Frontal cortex (tissue), 4 donors: ENCODE measurements at places on chromosomes 12 and 14.

DNA sequence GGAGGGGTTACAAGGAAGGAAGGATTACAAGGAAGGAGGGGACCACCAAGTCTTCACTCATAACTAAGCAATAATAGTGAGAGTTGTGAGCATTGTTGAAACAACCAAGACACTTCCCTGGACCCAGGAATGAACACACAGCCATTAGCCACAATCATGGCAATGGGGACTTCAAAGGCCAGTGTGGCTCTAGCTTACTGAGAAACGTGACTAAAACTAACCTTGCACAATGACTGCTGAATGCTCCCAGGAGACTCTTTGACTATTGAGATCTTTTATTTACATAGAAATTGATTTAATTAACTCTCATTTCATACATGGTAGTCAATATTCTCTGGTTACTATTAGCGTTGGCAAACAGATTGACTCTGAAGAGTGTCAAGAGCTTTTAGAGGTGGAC lies 263.0 kb upstream of the SOX5 start:
- no peak for DNase-seq

GRCh38 chr12:118355843-118356242 lies 16.9 kb downstream of the TAOK3 start:
- no peak for DNase-seq

GRCh38 chr12:64950711-64951298 lies 126.4 kb downstream of the TBC1D30 start:
- DNase-seq = no peak

DNA sequence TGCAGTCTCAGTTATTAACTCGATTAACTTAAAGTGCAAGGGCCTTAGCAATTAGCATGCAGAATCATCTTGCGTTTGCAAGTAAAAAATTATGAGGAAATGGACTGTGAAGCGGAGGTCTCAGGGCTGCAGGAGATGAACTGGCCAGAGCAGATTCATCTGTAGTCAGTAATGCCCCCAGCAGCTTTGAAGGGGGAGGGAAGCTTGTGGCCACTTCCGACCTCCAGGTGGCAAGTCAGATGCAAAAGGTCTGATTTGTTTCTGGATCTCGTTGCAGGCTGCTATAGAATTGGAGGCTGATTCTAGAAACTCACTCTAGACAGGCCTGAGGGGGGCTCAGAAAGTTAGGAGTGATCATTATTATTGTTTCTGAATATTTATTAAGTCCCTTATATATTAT lies 107.4 kb upstream of the RGS6 start:
- no peak for DNase-seq

DNA sequence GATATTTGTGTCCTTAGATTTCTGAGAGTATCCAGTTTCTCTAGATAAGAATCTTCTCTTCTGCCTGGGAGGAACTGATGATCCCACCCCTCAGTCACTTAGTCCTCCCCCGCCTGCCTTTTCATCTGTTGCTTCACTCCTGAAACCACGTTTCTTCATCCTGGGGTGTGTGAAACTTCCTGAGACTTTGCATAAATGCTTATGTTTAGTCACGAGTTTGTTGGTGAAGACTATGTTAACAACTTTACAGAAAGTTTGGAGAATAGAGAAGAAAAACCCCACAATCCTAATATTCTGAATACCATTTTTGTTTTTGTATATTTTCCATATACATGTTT lies 33.2 kb downstream of the MARK3 start:
- DNase-seq = no peak

- no peak for DNase-seq
Measured at GRCh38 chr14:55819610-55820304, 239.8 kb downstream of the KTN1 start.

DNA sequence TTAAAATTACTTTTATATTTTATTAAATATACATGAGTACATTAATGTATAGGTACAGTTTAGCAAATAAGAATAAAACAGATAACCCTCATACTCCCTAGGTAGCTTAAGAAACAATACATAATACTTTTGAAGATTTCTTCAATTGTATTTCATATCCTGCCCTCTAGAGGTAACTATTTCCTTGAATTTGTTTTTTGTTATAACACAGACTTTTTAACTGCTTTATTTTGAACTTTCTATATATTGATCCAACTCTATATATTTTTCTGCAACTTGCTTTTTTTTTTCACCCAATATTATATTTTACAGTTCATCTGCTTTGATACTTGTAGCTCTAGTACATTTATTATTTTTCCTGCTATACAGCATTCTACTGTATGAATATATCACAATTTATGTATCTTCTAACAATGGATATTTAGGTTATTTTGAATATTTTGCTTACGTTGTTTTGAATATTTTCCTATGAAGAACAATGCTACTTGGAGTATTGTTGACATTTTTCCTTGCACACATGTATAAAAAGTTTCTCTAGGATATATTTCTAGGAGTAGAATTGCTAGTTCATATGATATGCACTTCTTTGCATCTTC lies 72.8 kb upstream of the ABCD2 start:
- no peak for DNase-seq

DNA sequence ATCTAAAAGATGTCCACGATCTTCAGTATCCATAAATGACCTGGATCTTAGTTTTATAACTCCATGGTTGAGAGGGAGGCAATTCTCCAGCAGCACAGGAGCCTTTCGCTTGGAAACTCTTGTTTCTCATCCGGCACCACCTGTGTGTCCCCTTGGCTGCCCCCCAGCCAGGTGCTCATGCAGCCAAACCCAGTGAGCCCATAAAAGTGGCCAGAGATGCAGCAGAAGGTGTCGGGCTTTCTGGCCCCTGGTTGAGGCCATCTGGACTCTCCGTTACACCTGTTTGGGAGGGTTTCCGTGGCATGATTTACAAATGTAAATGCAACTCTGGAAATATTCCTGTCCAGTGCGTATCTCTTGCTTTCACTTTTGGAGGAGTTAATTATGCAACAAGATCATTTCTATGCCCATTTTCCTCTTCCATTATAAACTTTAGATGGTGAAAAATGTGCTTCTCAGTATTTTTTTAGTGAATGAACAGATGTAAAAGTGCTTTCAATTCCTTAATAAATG lies 291.1 kb downstream of the DIO2 start:
- DNase-seq = no peak

DNA sequence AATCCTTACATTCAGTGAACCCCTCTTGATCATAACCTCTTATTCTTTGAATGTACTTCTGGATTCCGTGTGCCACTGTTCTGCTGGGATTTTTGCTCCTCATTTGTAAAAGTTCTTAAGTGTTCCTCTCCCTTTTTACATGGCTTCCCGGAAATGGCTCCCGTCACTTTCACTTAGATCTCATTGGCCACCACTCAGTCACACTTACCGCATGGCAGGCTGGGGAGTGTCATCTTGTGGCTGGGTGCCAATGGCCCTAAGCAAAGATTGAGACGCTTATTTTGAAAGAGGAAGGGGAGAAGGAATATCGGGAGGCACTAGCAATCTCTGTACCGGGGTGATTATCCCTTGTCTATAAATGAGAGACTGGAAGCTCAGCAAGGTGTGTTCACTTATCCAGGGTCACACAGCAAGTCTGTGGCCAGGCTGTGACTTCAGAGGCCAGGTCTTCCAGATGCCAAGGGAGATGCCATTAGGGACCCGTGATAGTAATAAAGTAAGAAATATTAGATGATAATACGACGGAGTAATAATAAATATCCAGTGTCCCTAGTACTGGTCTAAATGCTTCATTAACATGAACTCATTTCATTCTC lies 68.8 kb downstream of the RNFT2 start:
- no peak for DNase-seq

GRCh38 chr12:111812881-111813741 lies 28.9 kb upstream of the MAPKAPK5 start:
- peak; percentile 51 for DNase-seq

DNA sequence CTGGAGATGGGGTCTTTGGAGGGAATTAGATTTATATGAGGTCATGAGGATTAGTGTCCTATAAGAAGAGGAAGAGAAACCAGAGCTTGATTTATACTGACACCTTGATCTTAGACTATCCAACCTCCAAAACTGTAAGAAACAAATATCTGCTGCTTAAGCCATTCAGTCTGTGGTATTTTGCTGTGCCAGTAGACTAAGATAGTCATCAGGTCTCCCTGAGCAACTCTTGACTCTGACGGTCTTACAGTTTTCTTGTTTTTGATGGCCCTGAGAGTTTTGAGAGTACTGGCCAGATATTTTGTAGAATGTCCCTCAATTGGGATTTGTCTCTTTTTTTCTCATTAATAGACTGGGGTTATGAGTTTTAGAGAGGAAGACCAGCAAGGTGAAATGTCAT lies 51.7 kb downstream of the TSHR start:
- DNase-seq = no peak

GRCh38 chr12:25594376-25594775 lies 41.3 kb upstream of the LMNTD1 start:
- no peak for DNase-seq

DNA sequence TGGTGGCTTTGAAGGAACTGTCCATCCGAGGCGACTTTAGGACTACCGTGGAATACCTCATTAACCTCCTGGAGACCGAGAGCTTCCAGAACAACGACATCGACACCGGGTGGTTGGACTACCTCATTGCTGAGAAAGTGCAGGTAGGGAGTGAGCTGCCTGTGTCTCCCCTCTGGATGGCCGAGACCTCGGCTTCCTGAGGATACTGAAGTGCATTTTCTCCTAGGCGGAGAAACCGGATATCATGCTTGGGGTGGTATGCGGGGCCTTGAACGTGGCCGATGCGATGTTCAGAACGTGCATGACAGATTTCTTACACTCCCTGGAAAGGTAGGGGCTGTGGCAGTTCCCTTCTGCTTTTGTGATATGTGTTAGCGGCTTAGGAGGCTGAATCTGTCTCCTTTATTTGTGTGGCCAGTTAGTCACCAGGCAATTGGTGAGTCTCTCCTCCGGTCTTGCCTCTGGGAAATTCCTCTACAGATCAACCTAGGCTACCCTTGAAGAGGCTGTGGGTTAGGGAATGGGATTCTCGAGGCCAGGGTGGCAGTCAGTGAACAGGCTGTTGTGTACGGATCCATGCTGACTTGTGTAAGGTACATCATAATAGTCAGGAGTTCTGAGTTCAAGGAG lies 75.3 kb downstream of the ACACB start:
- no peak for DNase-seq

DNA sequence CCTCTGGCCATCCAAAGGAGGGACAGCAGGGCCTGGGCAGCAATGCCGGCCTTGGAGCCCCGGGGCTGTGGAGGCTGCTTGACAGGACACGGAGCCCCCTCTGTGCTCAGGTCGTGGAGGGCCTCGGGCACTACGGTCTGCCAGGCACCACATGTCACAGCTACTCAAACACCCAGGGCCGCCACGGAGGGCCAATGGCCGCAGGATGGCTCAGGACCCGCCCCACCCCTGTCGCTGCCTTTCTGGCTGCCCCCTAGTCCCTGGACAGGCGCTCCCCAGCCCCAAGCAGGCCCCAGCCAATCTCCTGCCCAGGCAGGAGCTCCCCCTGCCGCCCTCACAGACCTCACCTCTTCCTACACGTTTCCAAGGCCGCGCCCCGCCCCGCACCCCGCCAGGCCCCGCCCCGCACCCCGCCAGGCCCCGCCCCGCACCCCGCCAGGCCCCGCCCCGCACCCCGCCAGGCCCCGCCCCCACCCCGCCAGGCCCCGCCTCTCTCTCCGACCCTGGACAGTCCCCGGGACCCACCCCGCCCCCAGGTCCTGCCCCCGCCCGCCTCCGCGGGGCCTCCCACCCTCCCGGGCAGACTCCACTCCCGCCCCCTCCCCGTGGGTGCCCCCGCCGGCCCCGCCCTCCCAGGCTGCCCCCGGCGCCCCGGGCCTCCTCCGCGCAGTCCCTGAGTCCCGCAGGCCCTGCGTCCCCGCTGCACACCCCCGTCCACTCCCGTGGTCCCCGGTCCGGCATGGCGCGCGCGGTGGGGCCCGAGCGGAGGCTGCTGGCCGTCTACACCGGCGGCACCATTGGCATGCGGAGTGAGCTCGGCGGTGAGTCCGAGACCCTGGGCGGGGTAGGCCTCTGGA lies at the start of gene ASPG:
Gene ASPG (plus strand): TSS at position 669 of the 857 bp plus-strand sequence. CDS start 71 bp downstream, at position 740.
- peak; percentile 49 for DNase-seq

DNA sequence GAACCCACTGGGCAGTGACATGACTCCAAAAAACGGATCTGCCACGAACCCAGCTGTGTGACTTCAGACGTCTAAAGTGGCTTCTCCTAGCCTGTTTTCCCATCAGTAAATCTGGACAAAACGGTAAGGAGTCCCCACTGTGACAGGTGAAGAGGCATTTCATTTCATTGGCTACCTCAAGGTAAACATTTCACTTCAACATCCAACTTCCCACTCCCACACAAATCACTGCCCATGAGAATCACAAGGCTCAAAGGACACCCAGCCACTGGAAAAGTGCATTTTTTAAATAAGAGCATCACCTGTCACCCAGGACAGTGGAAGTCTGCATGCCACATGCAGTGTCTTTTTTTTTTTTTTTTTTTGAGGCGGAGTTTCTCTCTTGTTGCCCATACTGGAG lies 27.9 kb downstream of the HSP90AA1 start:
- DNase-seq = no peak

GRCh38 chr12:25995906-25996305 lies 37.4 kb downstream of the RASSF8 start:
- DNase-seq = no peak

DNA sequence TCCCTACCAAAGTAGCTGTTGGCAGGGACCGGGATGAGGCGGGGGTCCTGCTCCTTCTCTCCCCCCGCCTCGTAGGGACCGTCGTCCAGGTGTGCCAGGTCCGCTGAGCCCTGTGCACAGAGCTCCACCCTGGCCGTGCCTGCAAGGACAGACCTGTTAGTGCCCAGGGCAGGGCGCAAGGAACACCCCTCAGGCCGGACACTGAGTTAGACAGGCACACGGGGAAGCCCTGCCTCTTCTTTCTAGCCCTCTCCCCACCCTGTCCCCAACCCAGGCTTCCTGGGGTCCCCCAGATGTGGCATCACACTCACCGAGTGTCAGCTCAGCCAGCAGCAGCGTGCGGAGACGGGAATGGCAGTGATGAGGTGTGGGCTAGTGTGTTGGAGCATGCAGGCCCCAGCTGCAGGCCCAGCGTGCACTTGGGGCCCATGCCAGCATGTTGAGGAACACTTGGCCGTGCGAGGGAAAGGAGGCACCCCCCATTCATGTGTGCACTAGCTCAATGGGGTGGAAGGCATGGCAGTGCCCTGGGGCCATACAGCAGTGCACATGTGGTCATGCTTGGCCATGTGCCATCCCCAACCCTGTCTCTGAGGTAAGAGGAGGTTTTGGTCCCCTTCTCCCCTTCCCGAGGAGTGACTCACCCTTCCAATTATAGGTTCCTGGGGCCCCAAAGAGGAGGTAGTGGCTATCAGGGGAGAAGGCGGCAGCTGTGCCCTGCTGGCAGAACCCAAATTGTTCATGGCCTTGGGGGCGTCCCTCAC lies 7.3 kb downstream of the ITGA7 start:
- no peak for DNase-seq

GRCh38 chr14:103560691-103561090 lies 1.8 kb downstream of the BAG5 start:
- no peak for DNase-seq

- DNase-seq = no peak
Measured at GRCh38 chr14:105256292-105256960, 8.1 kb downstream of the BTBD6 start.

DNA sequence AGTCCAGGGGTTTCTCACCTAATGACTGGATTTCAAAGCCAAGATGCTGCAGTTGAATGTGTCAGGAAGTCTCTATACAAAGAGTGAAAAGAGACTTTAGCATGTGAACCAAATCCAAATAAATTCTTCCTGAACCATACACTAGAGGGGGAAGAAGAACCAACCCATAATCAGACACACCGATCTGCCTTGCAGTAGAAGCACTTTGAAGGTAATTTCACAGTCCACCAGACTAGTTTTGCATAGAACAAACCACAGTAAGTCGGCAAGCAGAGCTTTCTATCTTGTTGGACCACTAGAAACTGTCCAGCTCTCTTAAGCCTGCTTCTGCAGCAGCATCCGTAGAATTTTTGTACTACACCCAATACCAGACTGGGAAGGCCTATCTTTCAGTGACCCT lies 39.3 kb downstream of the FIGNL2 start:
- DNase-seq = no peak
